ENCODE measurements at places on chromosomes 1 and 21.
A peak's percentile ranks its signal among the peaks of the same experiment; 100 is the strongest.

GRCh38 chr1:201898992-201899391, 10.3 kb downstream of the SHISA4 start:
- DNase-seq, result no peak

GRCh38 chr1:192445241-192445640, 128.4 kb downstream of the RGS21 start:
- DNase-seq, result no peak

GRCh38 chr21:15730484-15731242, 881 bp downstream of the USP25 start:
- DNase-seq, result no peak

DNA sequence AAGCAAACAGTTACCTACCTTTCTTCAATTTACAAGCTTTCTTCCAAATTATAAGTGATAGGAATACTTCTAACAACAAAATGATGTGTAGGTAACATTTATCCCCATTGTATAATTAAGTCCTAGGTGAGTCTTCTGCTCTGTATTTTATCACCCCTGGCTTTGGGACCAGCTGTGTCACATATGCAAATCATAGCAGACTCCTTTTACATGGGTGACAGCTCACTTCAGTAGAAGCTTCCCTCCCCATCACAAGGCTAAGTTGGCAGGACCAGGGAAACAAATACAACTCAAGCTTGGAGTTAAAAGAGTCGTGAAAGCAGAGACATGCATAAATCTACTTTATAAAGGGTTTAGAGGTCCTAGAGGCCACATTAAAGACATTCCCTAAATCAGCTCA, 121.1 kb upstream of the RUNX1 start:
- no peak for DNase-seq

- no peak for DNase-seq
These were observed 8.4 kb downstream of the CR2 start for GRCh38 chr1:207462535-207462934.

GRCh38 chr1:1665815-1666251, 7.0 kb upstream of the CDK11B start:
- no peak for DNase-seq

GRCh38 chr1:109370712-109371340, 26.9 kb downstream of the SORT1 start:
- no peak for DNase-seq

GRCh38 chr21:28632755-28633408, 359.8 kb downstream of the LTN1 start:
- no peak for DNase-seq

GRCh38 chr1:75341537-75341936, 207.3 kb downstream of the LHX8 start:
- peak; percentile 13 for DNase-seq

GRCh38 chr1:27574871-27575831, 28.8 kb downstream of the AHDC1 start:
- DNase-seq, result no peak

- DNase-seq, result no peak
These were observed 24.0 kb downstream of the TFF3 start for GRCh38 chr21:42291003-42291750.

GRCh38 chr1:53956308-53957168, 10.4 kb downstream of the LRRC42 start:
- no peak for DNase-seq

DNA sequence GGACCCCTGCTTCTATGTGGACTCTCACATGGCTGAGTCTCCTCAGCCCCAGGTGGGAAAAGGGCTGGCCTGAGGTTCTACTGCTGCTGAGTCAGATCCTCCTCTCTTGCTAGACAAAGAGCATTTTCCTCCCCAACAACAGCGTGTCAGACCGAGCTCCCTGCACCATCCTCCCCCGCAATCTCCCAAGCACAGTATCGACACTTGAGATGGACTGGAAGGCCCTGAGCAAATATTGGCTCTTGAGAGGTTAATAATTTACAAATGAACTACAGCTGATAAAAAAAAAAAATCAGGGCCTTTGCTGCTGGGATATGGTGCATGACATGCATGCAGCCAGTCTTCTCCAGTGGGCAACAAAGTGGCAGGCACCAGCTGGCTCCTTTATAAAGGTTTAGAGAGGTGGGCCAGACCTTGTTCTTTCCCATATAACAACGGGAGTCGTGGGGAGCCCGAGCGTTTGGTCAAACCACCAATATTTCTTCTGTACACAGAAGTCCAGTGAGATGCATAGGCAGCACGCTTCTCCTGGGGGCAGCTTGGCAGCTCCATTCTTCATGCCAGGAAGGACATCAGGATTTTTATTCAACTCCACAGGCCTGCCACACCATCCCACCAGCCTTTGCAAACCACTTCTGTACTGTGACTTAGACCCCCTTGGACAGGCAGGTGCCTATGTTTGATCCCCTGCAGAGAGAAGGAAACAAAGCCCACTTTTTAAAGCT, 55.4 kb upstream of the CAMK1G start:
- no peak for DNase-seq

GRCh38 chr1:150995896-150996295, 10.8 kb downstream of the MINDY1 start:
- DNase-seq, result no peak

DNA sequence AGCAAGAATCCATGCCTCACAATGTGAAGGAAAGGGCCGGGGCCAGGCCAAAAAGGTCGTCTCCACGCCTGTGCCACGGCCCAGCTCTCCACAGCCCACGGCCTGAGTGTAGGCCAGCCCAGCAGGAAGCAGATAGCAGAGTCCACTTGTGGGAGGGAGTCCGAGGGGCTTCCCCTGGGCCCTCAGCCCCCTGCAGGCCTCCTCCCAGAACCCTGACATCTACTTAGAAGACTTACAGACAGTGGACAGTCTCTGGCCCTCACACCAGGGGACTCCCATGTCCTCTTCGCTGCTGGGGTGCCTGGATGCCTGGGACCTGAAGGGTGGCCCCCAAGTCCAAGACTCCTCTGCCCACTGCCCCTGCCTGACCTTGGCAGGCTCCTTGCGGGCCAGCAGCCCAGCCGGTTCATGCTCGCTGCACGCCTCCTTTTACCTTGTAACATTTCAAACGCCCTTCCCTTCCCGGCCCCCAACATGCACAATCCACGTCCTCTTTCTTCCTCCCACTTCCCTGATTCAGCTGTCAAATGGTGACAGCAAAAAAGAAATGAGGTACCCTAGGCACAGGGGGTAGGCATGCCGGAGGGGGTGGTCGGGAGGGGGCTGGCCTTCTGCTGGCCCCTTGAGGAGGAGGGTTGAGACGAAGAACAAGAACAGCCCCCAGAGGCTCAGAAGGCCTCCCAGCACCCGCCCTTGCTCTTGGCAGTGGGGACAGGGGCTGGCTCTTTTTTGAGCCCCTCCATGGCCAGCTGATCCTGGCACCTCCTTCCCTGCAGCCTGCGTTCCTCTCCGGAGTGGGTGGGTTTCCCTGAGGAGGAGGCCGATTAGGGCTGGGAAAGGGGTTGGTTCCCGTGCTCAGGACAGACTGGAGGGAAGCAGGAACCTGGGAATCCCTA, 997 bp upstream of the PTPN7 start:
- DNase-seq, result no peak

DNA sequence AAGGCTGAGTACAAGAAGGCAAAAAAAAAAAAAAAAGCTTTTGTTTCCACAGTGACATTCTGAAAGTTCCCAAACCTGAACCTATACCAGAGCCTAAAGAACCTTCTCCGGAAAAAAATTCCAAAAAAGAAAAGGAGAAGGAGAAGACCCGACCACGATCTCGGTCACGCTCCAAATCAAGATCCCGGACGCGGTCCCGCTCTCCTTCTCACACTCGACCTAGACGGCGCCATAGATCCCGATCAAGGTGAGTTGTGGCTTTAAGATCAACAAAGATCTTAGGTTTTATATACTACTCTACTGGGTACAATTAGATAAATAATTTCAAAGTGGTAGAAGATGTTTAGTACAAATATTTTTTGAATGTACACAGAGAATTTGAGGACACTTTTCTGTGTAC, 9.3 kb downstream of the SRRM1 start:
- DNase-seq, result no peak

DNA sequence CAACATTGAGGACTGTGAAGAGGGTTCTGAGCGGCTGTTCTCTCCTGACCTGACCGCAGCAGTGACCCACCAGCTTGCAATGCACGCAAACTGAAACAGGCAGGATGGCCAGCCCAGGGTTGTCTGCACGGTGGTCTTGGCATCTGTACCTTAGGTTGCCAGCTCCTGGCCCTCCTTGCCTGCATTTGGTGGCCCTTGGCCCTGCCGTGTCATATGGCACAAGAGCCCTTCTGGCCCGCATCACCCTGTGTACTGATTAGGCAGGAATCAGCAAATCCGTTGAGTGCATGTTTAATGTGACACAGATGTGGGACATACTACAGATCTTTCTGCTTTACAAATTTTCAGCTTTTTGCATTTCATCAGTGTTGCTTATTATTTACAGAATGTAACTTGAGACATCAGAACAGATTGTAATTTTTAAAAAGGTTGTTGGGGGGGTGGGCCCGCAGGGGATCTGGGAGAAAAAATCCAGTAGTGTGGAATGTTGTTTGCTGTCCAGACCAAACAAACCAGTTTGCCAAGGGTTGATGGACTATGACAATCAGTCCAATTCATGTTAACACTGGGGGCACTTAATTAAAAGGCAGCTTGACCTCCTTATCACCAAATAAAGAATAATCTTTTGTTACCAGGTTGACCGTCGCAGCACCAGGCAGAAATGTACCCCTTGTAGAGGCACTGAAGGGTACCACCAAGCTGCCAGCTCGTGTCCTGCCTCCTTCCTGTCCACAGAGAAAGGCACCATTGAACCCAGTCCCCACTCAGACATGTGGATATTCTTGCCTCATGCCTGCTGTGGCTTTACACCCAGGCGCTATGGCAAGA, 132.6 kb downstream of the DHRS3 start:
- DNase-seq, result no peak

- no peak for DNase-seq
These were observed 24.0 kb downstream of the HENMT1 start for GRCh38 chr1:108636876-108637275.

DNA sequence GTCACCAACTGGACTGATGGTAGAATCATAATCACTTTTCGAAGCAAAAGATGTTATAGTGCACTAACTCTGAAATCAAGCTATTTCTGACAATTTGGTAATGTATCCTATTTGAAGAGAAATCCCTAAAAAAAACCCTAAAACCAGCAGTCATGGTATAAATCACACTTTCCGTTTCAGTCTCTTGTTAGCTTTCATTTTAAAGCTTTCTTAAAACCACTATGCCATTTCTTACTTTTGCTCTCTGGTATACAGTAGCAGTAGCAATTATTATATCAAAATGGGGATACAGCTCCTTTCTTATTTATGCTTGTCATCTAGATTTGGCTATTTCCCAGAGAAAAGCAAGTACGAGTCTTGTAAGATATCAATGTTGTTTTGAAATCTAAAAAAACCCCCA, 323.3 kb downstream of the KCTD3 start:
- DNase-seq, result peak; percentile 7

DNA sequence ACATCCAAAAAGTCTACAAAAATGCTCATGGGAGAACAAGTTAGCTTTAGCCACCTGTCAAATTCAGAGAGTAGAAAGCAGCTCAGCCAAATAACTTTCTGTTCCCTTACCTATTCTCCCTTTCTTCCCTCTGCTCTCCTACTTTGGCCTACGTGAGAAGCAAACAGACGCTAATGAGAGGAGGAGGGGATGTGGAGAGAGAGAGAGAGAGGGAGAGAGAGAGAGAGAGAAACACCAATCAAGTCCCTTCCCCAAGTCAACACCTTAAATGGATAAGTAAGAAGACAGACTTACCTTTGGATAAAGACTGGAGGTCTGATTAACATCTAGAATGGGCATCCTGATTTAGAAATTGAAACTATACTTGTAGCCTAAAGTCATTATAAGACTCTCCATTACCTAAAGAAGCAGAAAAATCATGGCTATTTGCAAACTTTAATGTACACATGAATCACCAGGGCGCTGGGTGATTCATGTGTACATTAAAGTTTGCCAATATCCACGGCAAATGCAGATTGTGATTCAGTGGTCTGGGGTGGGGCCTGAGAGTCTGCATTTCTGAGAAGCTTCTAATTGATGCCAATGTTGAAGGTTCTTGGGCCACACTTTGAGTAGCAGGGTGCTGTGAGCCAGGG, 13.1 kb upstream of the DUSP12 start:
- no peak for DNase-seq

DNA sequence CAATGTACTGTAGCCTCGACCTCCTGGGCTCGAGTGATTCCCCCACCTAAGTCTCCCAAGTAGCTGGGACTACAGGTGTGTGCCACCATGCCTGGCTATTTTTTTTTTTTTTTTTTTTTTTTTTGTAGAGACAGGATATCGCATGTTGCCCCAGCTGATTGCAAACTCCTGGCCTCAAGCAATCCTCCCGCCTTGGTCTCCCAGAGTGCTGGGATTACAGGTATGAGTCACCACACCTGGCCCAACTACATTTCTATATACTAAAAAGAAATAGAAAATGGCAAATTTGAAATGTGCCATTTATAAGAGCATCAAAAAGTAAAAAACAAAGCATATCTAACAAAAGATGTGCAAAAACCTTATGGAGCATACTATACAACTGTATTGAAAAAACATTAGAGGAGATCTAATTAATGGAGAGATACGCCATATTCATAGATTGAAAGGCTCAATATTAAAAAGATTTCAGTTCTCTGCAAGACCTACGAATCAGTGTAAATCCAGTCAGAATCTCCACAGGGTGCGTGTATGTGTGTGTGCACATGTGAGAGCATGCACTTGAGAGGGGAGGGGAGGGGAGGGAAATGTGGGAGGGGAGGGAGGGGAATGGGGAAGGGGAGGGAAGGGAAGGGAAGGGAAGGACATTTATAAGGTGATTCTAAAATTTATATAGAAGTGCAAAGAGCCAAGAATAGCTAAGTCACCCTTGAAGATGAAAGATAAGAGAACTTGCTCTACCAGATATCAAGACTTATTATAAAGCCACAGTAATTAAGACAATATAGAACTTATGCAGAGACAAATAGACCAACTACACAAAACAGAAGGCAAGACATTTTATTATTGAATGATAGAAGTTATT, 15.5 kb upstream of the PADI4 start:
- DNase-seq, result no peak

DNA sequence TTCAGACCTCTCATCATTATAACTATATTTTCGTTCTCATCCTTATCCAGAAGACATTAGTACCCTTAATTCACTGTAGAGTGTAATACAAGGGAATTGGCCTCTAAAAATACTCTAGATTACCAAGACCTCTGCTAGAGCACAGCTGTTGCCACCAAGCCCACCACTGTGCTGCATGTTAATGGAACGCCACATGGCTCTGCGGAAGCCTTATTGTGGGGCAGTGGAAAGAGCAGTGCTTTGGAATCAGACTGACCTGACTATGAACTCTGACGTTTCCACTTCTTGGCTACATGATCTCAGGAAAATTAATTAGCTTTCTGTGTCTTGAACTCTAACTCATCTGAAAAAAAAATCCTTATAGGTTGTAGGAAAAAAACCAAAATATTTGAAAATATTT, 222.1 kb downstream of the LMX1A start:
- no peak for DNase-seq
